NK-92 treated with Interleukin-12 subunit alpha and Interleukin-12 subunit beta, amount 100 ng/mL, for 24 hours (cell line): ENCODE measurements at places on chromosomes 7 and 10.
A peak's percentile ranks its signal among the peaks of the same experiment; 100 is the strongest.

DNA sequence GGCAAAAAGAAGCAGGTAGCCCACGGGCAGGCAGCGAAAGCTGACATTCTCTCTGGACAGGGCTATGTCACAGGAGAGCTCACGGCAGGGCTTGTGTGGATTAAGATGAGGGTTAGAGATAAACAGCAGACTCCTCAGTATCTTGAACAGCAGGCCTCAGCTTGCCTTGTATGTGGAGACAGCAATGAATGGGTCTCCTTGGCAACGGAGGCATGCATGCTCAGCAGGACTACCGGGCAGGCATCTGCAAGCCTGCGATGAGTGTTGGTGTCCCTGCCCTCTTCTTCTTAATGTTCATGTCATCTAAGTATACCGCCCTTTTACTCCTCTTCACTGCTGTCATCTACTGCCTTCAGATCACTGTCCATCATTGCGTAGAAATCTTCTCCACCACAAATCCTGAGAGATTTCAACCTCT lies 81.9 kb upstream of the C1GALT1 start:
- DNase-seq: no peak

DNA sequence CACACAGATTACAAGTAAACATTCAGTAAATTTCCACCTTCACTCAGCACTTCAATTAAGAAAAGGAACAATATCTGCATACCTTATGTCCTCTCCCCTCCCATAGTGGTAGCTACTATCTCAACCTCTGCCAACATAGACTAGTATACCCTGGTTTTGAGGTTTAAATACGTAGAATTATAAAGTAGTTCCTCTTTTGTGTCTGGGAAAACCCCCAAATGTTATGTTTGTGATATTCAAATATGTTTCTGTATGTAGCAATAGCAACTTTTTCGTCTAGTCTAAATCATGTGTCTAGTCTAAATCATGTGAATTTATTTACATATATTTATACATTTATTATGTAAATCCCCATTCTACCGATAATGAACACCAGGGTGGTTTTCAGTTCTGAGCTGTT lies 13.2 kb upstream of the CAMK2B start:
- no peak for DNase-seq

DNA sequence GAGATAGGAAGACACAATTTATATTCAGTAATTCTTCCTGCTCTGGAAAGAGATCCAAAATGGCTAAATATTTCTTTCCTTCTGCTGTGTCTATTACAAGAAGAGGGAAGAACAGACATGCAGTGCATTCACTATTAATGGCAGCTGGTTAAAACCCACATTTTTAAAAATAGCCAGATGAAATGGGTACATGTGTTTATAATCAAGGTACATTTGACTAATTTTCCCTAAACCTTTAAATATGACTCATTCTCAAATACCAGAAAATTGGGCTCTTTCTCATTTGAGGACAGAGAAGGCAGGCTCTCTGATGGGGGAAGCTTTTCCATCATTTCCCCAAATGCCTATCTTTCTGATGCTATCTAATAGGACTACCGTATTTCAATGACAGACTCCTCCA lies 215.7 kb upstream of the HABP2 start:
- DNase-seq: no peak

DNA sequence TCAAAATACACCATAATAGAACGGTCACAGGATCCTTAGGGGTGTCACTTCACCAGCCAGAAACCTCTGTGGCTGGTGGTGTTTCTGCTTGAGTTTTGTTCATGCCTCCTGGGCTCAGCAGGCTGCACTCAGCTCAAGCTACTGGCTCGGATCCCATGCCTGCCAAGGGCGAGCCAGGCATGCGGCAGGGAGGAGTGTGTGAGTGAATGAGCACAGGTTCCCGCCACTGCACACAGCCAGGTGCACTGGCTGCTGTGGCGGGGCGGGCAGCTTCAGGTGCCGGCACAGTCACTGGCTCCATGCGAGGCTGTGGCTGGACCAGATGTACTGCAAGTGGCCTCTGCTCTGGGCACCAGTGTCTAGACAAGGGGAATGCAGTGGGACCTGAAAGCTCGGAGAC lies 29.5 kb downstream of the CLDN12 start:
- DNase-seq: peak; percentile 6

GRCh38 chr10:74039561-74040145 lies 41.7 kb downstream of the VCL start:
- no peak for DNase-seq

GRCh38 chr10:104234934-104235333 lies 2.8 kb upstream of the CFAP43 start:
- DNase-seq: no peak

GRCh38 chr7:54541669-54542625 lies at the start of gene VSTM2A:
VSTM2A (plus strand) TSS chr7:54542375; CDS start chr7:54542731, 356 bp downstream.
- DNase-seq: no peak

GRCh38 chr7:44776211-44776610 lies 20.3 kb upstream of the PPIA start:
- DNase-seq: no peak

- DNase-seq: no peak
These were observed 21.8 kb downstream of the ZNF775 start for GRCh38 chr7:150400788-150401423.

DNA sequence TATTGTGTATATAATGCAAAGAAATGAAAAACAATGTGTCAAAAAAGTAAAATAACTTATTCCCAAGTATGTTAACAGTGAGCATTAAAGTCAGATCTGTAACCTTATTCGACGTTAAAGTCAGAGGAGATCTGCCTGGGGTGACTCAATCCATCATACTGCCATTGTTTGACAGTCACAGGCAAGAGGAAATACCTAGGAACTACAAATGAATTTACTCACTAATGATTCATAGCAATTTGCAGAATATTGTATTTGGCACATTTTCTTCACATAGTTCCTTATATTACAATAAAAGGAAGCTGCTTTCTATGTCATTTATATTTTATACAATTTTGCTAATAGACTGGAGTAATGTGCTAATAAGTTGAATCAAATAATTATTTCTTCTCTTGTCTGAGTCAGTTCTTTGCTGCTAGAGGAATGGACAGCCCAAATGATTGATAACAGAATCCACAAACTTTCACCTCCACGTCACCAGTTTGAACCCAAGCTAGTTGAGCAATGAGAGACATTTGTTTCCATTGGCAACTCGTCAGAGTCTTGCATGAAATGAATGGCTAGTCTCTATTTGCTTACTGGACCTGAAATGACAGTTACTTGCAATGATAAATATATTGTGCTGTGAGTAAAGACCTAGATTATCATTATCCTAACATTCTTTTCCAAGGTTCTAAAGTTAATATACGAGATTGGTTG lies 48.5 kb upstream of the TMEM106B start:
- DNase-seq: no peak

GRCh38 chr7:74379938-74380337 lies 73.8 kb upstream of the GTF2IRD1 start:
- no peak for DNase-seq

DNA sequence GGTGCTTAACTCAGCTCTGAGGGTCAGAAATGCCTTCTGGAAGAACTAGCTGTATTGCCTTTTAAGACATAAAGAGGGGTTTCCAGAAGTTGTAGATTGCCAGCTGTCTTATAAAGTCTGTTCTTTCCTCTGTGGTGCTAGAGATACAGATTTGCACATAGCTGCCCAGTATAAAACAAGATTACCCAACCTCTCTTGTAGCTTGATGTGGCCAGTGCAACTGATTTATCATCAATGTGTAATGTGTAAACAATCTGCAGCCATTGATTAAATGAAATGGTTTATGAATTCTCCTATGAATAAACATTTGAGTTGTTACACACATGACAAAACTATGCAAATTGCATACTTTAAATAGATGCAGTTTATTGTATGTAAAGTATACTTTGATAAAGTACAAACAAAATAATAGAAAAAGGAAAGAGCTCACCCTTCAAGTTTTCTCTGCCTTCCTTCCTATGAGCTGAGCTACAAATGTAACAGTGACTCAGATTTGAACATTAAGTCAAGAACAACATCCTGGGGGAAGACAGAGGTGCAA lies 195.2 kb downstream of the TMEM26 start:
- no peak for DNase-seq

- DNase-seq: no peak
These were observed 30.4 kb downstream of the PRPF18 start for GRCh38 chr10:13617116-13617515.

GRCh38 chr10:110336111-110336721 lies 31.5 kb upstream of the SMNDC1 start:
- no peak for DNase-seq

DNA sequence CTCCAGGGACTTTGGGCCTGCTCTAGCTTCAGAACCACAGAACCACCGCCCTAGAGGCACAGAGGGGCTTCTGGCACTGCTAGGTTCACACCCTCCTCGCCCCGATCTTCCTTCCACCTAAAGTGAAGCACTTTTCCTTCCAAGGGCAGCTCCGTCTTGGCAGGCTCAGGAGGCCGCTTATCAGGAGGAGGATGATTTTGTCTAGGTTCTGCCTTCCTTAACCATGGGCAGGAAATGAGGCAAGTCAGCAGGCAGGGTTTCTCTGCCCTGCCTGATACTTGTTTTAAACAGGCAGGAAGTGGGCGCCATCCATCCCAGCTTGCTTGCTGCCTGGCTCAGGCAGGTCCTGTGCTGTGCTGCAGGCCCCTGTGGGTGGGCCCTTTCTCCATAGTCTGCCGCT lies 8.3 kb upstream of the ATP6V0E2 start:
- peak; percentile 50 for DNase-seq

- no peak for DNase-seq
These were observed 14.3 kb downstream of the ZNF282 start for GRCh38 chr7:149209518-149210269.

DNA sequence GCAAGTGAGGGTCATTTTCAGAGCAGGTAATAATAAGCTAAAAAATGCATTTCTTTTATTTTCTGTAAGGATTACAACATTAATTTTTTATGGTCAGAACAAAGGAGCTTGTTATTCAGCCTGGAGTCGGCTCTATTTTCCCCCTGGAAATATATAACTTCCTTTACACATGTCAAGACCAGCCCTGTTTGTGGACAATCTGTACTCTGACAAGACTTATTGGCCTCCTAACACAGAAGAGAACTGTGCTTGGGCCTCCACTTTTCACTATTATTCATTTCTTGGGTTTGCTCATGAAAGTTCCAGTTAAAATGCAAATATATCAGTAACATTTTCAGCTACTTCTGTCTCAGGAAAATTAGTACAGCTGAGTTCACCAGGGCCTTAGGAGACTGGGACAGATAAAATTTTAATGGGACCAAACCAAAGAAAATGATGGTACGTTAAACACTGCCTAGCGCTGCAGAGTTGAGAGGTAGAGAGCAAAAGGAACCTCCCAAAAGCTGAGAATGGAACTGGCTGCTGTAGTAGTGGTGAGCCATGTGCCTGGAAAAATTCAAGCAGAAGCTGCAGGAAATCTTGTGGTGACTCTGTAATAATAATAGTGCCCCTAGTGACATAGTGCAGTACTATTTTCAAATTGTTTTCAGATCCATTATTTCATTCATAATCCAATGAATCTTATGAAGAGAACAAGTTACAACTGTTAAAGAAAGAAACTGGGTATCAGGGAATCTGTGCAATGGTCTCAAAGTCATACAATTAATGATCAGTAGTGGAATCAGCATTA lies 227.2 kb upstream of the KIAA1217 start:
- no peak for DNase-seq

DNA sequence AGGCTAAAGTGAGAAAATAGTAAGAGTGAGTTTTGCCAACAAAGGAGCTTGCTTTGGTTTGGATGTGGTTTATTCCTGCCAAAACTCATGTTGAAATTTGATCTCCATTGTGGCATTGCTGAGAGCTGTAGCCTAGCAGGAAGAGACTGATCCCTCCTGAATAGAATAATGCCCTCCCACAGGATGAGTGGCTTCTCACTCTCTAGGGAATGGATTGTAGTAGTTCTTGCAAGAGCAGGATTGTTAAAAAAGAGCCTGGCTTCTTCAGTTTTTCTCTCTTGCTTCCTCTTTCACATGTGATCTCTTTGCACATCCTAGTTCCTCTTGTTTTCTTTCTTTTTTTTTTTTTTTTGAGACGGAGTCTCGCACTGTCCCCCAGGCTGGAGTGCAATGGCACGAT lies 34.4 kb downstream of the ASAH2 start:
- no peak for DNase-seq

GRCh38 chr10:31618541-31619291 lies 299.7 kb downstream of the ZEB1 start:
- no peak for DNase-seq

DNA sequence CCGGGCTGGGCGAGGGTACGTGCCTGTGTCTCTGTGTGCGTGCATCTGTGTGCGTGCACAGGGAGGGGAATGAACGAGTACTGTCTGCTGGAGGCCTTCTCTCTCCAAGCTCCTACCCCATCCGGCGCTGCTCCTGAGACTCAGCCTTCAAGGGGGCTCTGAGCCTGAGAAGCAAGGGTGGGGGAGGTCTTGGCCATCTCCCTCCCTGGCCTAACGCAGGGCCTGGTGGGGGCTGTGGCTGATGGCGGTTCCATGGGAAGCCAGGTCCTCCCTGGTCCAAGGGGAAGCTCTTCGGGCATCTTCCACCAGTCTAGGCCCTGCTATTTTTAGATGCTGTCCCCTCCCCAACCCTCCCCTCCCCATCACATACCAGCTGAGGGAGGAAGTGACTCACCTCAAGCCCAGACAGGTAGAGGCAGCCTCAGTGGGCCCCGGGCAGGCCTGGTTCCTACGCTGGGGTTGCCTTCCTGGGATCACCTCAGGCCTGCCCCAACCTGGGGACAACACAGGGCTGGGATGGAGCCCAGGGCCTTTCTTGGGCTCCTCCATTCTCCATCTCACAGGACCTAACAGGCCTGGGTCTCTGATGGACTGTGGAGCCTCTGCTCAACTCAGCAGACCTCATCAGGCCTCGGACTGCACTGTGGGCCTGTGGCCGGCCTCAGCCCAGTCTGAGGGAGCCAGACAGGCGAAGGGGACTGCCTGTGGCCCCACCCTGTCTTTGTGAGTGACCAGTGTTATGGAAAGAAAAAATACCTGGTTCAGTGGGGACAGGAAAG lies 32.2 kb downstream of the DNAJB12 start:
- DNase-seq: peak; percentile 68

GRCh38 chr10:49396666-49396999 lies 744 bp upstream of the DRGX start:
- DNase-seq: no peak

DNA sequence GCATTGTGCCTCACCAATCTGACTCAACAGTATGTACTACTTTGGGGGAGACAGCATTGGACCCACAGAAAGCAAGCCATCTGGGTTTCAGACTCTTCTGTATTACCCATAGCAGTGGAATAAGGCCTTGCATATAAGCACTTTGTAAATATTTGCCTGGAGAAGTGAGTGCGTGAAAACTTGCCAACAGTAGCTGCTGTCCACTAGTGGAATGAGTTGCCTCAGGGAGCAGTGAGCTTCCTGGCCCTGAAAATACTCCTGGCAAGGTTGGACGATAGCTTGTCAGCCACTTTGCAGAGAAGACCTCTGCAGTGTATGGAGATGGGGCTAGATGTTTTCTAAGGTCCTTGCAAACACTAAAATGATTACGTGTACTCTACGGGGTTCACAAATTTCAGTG lies 21.6 kb downstream of the GARS1 start:
- DNase-seq: no peak

GRCh38 chr10:85599081-85599480 lies 767.5 kb downstream of the GRID1 start:
- DNase-seq: no peak

- DNase-seq: no peak
These were observed 41.5 kb upstream of the SMIM30 start for GRCh38 chr7:113159746-113160339.

GRCh38 chr7:18573410-18574234 lies 78.1 kb downstream of the HDAC9 start:
- DNase-seq: no peak
